ENCODE measurements at places on chromosomes 11 and 22. TPM values are rescaled to one million over a fixed set of nuclear protein-coding genes. Genes with fewer than 3 reads are reported as not detected.

CHRDL2 gene
- total RNA-seq, result not detected

TRIM22 gene
- 62.8 TPM for total RNA-seq

SCGB1C1 gene
- total RNA-seq, result not detected

KCNE3 gene
- total RNA-seq, result 0.08 TPM

Measured in H4 (cell line).